Naive B cell (primary cell): ENCODE measurements at places on chromosomes 12 and 14. TPM values are rescaled to one million over a fixed set of nuclear protein-coding genes. Genes with fewer than 3 reads are reported as not detected.

DNA sequence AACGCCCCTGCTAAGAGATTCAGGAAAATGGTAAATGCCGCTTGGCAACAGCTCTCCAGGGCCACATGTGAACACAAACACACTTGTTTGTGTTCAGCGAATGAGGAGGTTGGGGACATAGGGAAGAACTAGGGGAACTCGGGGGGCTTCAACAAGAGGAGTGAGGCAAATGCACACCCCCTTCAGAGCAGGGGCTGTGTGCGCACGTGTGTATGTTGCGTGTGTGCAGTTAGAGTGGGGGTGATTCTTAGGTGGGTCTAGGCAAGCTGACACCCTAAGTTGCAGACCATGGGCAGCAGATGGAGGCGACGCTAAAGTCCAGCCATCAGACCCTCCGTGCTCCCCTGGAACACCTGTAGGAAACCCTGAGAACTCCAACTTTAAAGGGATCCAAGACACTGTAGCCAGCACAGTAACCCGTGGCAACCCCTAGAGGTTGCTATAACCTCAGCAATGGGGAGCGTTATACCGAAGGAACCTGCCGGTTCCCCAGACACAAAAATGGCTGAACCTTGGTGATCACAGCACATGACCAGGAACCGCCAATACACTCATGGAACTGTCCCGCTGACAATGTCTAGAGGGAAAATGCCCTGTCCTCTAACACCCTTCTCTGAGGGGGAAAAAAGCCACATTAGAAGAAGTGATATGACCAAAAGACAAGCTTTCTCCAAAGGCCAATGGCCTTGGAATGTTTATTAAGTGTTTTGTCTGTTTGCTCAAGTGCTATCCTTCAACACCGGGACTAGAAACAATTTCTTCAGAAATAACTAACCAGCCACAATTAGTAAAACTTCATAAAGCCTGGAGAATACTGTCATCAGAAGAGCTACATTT lies 86.5 kb upstream of the CEP83 start:
- no peak for DNase-seq

SLC4A8 gene
- 0.51 TPM for polyA plus RNA-seq

PDZRN4 gene
- polyA plus RNA-seq: not detected

DNA sequence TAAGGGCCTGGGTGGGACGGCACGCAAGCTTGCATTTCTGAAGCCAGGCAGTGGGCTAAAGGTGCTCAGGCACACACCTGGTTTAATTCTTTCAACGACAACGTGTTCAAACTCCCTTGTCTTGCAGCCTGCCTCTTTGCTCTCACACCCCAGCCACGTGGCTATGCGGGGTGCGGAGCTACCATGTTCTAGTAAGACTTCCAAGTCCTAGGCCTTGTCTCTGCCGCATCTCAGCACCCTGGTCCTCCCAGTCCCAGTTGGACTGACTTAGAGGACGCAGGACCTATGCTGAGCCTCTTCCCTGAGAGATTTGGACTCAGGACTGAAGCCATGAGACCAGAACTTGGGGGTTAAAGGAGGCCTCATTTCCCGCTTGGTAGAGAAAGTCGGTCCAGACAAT lies 62.2 kb downstream of the CLMN start:
- DNase-seq: no peak

POTEG gene
- not detected for polyA plus RNA-seq

GRCh38 chr12:56382611-56383010 lies 20.0 kb upstream of the APOF start:
- DNase-seq: no peak

GRCh38 chr14:96938946-96939345 lies 141.8 kb downstream of the VRK1 start:
- no peak for DNase-seq

DNA sequence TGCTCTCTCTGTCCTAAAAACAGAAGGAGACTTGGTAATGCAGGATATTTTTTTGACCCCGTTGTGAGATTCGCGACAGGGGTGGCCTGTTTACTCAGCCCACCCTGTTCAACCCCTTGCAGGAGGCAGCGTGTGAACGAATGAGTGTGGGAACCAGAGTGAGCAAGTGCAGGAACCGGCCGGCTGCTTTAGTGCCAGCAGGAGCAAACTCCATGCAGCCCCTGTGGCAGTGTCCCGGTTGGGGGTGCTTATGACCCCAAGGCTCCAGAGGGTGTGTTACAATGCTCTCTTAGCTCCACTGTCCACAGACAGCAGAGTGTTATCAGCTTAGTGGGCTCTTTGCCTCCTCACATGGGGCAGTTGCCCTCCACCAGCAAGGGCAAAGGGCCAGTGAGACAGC lies 225.2 kb downstream of the ETNK1 start:
- no peak for DNase-seq

DNA sequence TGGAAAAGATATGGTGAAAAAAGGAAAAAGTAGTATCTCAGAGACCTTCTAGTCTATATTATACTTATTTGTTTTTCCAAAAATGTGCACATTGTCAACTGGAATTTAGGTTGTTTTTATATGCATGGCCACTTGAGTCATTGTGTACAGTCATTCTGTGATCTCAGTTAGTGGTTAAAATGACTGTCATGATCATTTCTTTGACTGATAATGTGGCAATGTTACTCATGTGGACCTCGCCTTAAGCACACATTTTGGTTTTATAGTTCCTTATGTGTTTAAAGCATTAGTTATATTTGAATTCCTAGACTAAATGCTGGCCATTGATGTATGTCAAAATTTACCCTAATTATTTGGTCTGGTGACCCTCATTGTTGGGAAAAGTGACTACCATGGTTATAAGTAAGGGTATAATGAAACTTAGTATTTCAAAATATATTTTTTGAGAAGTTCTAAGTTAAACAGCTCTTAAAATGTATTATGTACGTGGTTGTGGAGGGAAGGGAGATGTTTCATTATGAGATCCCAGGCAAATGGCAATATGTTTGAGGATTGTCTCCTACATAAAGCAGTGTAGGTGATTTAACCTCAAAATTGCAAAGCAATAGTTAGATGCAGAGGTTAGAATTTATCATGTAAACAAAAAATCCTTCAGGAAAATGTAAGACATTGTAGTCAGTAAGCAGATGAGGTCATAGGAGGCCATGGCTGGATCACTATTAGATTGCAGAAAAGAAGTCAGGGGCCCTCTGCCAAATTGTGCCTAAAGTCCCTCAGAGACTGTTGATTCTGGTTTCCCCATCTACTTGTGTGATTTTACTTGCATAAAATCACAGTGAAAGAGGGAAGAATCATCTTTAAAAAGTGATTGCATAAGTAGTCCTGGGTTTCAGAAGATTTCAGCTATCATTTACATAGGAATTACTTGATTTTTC lies 17.5 kb downstream of the PNMA1 start:
- no peak for DNase-seq

AKAP5 gene
- not detected for polyA plus RNA-seq

NUP37 gene
- polyA plus RNA-seq: 39.2 TPM

- DNase-seq: no peak
These were observed 221.7 kb downstream of the ZFP36L1 start for GRCh38 chr14:68571114-68571591.

DNA sequence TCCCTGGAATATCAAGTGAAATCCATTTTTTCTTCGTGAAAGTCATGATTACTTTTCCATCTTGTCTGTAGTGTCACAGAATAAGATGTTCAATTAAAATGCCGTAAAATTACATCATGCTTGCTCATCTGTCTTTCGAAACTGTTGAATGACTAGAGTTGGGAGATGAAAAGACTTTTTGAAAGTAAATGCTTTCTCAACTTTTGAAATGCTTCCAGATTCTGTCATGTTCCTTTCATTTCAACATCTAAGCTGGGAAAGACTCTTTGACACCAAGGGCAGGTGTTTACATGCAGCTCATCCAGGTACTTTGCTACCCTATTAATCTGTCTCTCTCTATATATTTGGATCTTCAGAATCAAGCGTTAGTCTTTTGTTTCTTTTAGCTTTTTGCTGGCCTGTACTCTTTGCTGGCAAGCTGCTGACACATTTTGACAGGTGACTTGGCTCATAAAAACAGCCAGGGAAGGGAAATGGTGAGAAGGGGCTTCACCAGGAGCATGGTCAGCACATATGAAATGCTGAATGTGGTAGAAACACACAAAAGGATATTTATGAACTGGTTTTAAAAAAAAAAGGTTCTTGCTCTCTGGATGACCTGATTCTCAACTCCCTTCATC lies 77.0 kb upstream of the METAP2 start:
- no peak for DNase-seq

DNA sequence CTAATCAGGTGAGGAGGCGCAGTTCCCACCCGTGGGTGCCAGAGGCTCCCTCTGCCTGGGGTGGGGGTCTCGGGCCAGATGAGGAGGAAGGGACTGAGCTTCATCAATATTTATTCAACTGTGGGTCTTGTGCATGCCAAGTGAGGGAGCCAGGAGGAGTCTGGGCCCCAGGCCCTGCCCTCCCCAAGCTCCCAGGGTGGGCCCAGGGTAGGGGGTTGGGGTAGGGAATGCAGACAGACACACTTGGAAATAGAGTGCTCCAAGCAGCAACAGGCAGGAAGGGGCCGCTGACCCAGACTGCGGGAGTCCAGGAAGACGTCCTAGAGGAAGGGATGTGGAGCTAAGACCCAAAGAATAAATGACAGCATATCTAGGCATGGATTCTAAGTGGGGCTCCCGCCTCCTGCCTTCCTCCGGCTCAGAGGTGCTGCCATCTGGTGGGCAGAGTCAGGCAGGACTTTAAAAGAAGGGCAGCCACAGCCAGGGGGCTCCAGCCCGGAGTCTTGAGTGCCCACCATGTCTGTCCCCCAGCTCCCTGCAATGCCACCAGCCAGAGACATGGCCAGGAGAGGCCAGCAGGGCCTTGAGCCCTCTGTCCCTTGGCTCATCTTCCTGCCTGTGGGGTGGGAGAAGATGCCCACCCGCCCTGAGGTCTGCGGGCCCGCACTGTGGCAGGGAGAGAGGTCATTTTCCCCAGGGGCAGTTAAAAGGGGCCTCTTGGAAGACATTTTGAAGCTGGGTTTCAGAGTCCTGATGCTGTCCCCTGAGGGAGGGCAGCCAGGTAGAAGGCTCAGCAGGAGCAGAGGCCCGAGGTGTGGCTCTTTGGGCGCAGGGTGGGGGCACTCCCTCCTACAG lies 70.1 kb downstream of the PHETA1 start:
- peak; percentile 32 for DNase-seq

- DNase-seq: no peak
These were observed 10.0 kb upstream of the NRIP2 start for GRCh38 chr12:2844786-2845185.

DNA sequence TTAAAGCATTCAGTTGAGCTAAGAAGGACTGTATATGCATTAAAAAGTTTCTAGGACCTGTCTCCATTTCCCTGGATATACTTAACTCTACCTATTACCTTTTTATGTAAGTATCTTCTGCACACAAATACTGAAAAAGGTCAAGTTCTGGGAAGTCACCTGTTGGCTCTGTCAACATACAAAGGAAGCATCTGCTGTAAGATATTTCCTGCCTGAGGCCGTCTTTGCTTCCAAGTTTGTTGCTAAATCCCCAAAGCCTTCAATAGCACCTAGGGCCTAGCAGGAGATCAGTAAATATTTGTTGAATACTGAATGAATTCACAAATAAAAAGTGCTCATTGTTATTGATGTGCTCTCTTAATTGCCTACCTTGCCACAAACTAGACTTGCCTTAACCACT lies 188.4 kb downstream of the DUSP6 start:
- no peak for DNase-seq

- no peak for DNase-seq
These were observed 2.2 kb downstream of the SSTR1 start for GRCh38 chr14:38209572-38210557.

GRCh38 chr14:92577321-92577742 lies 63.8 kb downstream of the RIN3 start:
- peak; percentile 48 for DNase-seq

DNA sequence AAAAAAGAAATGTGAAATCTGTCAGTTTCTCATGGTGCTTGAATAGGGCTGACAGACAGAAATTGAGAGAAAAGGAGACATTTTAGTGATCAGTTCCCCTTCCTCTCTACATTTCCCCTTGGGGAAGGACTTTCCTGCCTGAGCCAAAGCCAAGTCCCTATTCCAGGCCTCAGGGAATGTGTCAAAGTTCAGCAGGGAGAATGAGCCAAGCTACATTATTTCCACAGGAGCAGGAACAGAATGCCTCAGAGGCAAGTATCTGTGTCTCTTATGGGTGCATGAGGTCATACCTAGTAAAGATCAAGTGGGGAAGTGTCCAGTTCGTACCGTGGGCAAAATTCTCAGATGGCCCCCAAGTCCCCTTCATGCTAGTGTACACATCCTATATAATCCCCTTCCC lies 68.6 kb downstream of the IQSEC3 start:
- DNase-seq: no peak

LHX5 gene
- polyA plus RNA-seq: not detected

GRCh38 chr12:53495903-53496751 lies 3.1 kb downstream of the MAP3K12 start:
- no peak for DNase-seq

DNA sequence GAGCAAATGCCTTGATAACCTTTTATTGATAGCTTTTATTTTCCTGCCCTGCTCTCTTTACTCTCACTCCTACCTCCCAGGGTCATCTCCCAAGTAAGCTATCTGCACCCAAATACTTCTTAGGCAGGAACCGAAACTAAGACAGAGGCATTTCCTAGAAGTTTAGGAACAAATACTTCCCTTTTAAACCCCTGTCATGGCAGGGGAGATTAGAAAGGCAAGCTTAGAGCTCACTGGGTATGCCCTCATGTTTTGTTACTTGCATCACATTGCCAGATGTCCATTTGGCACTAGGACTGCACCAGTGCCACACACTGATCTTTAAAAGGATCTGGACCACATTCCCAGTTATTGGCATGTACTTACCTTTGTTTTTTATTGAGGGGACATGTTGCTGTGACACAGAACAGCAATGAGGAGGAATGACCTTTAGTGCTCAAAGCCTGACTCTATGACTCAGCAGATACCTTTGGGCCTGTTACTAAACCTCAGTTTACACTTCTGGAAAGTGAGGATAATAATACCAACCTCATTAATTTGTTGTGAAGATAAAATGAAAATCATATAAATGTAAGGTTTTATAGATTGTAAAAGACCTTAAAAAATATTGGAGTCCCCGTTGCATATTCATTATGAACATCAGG lies 40.9 kb upstream of the MBIP start:
- no peak for DNase-seq

SAMD4A gene
- 1.3 TPM for polyA plus RNA-seq

DNA sequence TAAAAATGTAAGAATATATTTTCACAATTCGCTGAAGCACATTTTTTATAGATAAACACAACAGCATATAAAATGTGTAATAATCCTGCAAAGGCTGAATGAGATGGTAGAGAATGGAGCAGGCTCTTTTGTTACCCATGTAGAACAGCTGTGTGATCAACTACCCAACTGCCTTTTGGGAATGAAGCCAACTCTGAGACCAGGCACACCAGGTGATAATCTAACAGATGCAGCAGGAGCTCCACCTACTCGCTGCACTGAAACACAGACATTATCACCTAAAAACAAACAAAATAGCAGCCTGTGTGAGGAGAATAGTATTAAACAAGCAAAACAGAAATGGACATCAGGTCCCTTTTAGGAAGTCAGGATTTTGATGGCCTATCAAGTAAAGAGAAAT lies 183.3 kb downstream of the CCDC59 start:
- DNase-seq: no peak

GPR68 gene
- polyA plus RNA-seq: 0.28 TPM
